ENCODE measurements at places on chromosomes 16 and 17.

DNA sequence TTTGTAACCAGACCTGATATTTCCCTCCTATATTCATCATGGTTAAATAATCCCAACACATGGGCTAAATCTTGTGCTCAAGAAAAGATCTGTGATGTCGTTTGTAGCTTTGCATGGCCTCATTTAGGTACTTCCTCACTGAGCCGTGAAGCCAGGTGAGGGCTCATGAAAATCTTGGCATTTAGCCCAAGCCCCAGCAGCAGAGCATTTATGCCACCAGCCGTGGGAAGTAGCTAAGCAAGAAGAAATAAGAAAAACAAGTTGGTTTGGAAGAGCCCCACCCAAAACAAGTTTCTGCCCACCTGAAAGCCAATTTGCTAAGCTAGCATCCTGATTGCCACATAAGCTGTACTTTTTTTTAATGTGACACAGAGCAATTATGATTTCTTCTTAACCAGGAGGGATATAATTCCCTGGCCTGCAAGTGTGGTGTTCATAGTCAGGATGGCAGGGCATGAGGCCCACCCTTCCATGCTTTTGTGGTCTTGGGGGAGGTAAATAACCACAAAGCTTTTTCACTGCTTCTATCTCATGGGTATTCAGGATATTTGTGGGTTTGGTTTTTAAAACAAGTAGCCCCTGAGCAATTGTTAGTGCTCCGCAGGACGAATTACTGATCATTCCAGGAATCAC lies 10.5 kb downstream of the TMIGD1 start:
- DNase-seq, result no peak

GRCh38 chr16:79380995-79381602 lies 219.4 kb downstream of the MAF start:
- no peak for DNase-seq

- DNase-seq, result no peak
Measured at GRCh38 chr16:88869673-88869980, 3.2 kb upstream of the PABPN1L start.

GRCh38 chr16:61579195-61579594 lies 457.0 kb downstream of the CDH8 start:
- no peak for DNase-seq

DNA sequence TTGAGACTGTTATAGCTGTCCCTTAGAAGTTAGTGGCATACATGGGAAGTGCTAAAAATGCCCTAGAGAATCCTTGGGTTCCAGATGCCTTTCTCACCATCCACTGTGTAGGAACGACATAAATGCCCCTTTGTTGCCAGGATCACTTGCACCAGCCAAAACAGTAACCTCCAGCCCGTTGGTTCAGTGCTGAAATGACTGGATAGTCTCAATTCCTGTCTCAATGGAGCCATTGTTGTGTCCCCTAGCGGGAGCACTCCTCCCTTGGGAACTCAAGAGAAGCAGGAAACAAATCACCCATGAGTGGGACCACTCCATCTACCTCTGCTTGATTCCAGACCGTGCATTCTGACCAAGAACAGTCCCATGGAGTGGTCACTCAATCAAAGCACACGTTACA lies 23.1 kb downstream of the MPHOSPH6 start:
- no peak for DNase-seq

DNA sequence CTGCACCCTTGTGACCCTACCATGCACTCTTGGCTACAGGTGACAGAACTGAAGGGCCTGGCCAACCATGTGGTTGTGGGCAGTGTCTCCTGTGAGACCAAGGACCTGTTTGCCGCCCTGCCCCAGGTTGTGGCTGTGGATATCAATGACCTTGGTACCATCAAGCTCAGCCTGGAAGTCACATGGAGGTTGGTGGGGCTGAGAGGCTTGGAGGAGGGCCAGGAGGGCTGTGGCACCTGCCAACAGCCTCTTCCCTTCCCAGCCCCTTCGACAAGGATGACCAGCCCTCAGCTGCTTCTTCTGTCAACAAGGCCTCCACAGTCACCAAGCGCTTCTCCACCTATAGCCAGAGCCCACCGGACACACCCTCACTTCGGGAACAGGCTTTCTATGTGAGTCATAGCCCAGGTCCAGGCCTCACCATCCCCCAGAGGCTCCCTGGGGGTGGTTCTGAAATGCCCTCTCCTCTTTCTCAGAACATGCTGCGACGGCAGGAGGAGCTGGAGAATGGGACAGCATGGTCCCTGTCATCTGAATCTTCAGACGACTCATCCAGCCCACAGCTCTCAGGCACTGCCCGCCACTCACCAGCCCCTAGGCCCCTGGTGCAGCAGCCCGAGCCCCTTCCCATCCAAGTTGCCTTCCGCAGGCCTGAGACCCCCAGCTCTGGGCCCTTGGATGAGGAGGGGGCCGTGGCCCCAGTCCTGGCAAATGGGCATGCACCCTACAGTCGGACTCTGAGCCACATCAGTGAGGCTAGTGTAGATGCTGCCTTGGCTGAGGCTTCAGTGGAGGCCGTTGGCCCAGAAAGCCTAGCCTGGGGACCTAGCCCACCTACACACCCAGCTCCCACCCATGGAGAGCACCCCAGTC lies 13.0 kb downstream of the RIPOR1 start:
- DNase-seq, result no peak

GRCh38 chr17:1796800-1797199 lies 32.9 kb downstream of the SMYD4 start:
- no peak for DNase-seq

DNA sequence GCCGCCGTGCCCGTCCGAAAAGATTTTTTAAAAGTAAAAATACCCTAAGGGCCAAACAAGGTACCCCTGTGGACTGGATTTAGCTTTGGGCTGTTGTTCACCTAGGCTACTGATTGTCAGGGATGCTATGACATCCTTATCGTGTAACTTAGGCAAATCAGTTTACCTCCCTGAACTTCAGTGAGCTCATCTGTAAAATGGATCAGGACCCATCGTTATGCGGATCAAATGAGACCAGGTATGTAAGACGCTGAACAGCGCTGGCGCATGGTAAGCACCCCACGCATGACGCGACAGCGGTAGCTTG lies 658 bp upstream of the ZNF771 start:
- DNase-seq, result no peak

DNA sequence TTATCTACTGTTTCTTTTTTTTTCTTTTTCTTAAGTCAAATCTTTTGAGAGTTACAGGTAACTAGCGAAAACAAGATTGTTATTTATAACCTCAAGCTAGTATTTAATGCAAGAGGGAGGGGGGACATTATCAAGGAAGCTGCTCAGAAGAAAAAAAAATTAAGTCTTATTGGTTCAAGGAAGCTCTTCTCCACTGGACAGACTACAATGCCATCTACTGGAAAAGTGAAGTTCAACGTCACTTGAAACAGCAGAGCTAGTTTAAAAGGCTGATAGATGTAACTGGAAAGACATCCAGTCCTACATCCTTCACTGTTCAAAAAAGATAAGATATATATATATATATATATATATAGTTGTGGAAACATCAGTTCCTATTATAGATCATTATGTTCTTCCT lies 418.0 kb upstream of the PSMD7 start:
- DNase-seq, result no peak

DNA sequence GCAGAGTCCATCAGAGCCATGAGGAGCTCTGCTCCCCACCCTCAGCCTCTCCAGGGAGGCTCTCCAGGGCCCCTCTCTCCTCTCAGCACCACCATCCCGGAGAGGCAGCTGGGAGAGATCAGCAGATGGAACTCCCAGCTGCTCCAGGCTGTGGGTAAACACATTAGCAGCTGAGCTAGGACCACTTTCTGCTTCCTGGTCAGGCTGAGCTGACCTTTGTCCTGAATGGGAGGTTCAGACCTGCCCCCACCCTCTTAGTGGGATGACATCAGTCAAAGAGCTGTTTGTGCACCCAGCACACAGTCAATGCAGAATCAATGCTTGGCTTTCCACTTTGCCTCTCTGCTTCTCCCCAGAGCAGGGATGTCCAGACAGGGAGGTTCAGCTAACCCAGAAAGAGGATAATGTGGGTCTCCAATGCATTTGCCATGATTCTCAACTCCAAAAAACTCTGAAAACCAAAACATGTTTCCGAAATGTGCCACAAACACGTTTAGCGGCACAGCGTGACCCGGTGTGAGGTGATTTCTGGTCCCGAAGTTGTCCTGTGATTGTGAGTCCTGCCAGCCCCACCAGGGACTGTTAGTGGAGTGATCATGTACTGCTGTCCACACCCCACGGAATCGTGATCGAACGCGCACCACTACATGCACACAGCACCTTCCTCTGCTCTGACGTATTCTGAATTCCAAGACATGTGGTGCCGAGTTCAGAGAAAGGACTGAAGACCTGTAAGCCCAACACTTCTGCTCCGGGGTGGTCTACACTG lies 6.7 kb downstream of the GPR142 start:
- DNase-seq, result no peak
